ENCODE measurements at places on chromosomes 16 and 17.

DNA sequence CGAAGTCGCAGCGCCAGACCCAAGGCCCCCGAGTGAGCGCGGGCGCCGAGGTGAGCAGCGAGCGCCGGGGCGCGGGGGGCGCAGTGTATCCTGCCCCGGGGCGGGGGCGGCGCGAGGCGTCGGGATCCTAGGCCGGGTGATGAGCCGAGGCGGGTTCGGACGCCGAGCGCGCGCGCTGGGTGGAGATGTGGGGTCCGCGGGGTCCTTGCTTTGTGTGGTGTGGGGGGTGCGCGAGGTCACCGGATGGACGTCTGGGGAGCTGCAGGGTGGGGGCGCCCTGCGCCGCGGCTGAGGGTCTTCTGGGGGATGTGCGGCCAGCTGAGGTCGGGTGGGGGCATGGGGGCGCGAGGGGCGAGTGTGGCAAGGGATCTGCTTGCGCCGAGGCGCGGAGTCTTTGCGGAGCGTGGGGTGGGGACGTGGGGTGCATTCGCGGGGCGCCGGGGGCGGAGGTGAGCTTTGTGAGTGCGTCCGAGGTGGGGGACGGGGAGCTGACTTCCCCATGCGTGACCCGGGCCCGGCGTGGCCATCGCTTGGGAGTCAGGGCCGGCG, 560 bp downstream of the RAI1 start:
- DNase-seq: no peak

- no peak for DNase-seq
Measured at GRCh38 chr16:85364323-85365040, 248.6 kb upstream of the GSE1 start.

GRCh38 chr16:79964104-79964503, 363.6 kb upstream of the MAF start:
- DNase-seq: no peak

- DNase-seq: no peak
Measured at GRCh38 chr17:79018370-79018695, 5.6 kb upstream of the C1QTNF1 start.

DNA sequence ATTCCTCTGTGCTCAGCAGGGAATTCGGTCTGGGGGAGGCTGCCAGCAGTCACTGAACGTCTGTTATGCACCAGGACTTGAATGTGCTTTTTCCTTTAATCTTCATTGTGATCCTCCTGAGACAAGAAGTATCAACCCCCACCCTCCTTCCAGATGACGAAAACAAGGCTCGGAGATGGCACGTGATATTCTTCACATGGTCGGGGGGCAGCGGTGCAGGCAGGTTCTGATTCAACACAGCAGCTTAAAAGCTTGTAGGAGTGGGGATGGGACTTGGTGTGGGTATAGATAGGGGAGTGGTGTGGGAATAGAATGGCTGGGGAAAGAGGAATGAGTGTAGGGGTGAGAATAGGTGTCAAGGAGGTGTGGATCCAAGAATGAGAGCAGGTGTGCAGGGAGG, 6.4 kb downstream of the NECAB2 start:
- DNase-seq: no peak
